Left lobe of liver (tissue), 2 donors: ENCODE measurements at places on chromosomes 2 and 18. TPM values are rescaled to one million over a fixed set of nuclear protein-coding genes. Genes with fewer than 3 reads are reported as not detected.

Gene UGT1A8
- total RNA-seq, result 0.13 TPM

Gene HOXD13
- not detected for total RNA-seq

Gene PHLPP1
- total RNA-seq, result 18.6 TPM

Gene RMND5A
- total RNA-seq, result 42.5 TPM

Gene ASB18
- total RNA-seq, result not detected
